Foreskin fibroblast (primary cell): ENCODE measurements at places on chromosomes 12 and 14.
A peak's percentile ranks its signal among the peaks of the same experiment; 100 is the strongest.

GRCh38 chr12:98439981-98440581, 75.3 kb upstream of the TMPO start:
- peak; percentile 77 for DNase-seq

- no peak for DNase-seq
Observed at GRCh38 chr14:62800577-62800976, 244.7 kb downstream of the KCNH5 start.

GRCh38 chr12:50740307-50740706, 23.6 kb upstream of the ATF1 start:
- peak; percentile 19 for DNase-seq

DNA sequence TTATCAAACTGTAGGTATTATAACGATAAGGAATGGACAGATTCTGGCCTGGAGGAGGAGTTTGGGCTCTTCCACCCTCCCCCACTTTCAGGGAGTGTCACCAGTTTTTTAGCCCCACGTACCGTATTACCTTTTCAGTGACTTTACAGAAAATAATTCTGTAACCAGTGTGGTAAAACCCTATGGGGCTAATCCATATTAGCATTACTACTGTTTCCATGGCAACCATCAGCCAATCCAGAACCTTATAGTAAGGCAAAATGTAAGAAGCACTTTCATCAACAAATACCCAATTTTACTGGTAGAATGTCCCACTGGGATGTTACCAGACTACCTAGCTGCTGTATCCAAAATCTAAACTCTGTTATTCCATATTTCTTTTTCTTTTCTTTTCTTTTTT, 50.7 kb downstream of the BICDL1 start:
- no peak for DNase-seq

DNA sequence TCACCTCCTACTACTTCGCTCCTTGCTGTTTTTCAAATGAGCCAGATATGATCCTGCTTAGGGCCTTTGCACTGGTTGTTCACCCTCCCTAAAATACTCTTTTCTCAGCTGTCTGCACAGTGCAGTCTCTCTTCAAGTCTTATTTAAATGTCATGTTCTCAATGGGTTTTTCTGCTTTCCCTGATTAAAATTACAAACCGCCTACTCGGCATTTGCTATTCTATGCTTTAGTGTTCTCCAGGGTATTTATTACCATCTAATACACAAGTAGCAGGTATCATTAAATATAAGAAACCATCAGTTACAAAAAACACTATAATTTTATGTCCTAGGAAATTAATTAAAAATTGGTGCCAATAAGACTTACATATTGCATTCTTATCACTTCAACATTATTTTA, 108.0 kb upstream of the TMTC1 start:
- DNase-seq, result no peak

GRCh38 chr12:90460681-90461080, 494.3 kb downstream of the CCER1 start:
- peak; percentile 6 for DNase-seq

DNA sequence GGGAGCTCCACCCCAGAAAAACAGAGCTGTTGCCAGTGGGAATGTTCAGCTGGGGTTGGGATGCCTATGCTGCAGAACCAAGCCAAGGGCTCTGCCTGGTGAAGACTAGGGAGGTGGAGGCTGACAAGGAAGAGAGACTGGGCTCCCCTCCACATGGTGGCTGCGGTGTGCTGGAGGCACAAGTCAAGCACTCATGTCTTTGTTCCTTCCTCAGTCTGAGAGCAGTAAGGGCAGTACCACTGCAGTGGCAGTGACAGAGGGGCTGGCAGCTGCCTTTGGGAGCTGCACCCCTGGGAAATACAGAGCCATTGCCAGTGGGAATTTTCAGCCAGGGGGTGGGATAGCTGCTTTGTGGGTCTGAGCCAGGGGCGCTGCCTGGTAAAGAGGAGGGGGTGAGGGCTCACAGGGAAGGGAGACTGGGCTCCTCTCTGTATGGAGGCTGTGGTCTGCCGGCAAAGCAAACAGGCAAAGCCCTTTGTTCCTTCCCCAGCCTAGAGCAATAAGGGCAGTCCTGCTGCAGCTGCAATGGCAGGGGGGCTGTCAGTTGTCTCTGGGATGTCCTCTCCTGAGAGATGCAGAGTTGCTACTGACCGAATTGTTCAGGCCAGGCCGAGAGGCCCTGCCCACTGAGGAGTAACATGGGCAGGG, 255.9 kb downstream of the RAD51B start:
- DNase-seq, result no peak

DNA sequence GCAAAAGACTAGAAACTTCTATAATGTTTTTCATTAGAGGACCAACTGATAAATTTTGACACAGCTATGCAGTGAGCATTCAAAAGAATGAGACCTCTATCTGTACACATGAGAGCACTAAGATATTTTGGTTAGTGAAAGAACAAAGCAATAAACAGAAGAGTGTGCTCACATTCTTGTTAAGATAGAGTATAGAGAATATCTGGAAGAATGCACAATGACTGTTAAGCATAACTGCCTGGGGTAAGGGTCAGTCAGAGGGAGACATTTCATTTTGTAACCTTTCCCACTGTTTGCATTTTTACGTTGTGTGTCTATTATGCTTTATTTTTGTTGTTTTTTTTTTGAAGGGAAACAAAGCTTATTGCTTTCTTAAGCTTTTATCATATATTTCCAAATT, 20.7 kb downstream of the KCNMB4 start:
- no peak for DNase-seq

DNA sequence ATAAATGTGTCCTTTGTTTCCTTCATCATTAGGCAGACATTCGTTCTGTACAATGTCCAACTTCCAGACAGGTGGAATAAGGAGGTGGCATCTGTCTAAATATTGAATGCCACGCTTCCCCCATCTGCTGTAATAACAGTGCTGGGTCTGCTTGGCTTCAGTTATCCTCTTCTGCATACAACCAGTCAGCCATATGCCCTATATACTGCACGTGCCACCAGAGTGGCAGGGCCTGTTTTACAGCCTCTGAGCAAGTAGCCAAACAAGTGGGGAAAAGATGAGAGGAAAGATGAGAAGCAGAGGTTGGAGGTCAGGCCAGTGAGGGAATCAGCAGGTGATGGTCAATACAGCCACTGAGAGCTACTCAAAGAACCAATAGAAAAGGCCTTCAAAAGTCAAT, 55.4 kb downstream of the OTX2 start:
- DNase-seq, result no peak

- no peak for DNase-seq
Observed at GRCh38 chr12:49966511-49967041, 4.9 kb downstream of the AQP5 start.

DNA sequence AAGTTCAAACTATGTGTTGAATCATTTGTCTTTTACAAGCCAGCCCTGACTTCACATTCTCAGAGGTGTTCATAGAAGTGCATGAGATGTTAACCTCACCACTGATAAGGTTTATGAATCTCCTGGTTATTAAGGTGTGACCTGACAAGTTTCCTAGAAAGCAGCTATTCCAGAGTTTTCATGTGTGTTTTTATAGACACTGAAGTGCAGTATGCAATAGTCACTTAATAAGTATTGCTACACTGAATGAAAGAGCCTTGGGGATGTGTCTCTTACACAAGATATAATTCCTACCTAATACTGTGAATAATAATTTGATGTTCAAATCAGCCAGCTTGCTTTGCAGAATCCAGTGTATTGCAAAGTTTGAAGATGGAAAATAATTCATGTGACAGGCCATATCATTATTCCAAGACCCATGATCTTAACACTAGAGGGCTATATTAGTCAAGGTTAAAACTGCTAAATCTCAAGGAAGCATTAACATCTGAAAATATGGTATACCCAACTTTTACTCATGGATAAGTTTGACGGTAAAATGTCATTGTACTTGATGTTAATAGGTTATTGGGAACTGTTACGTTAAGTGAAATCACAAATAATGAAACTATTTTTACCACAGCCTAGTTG, 13.0 kb downstream of the SLC25A3 start:
- no peak for DNase-seq

- peak; percentile 86 for DNase-seq
Observed at GRCh38 chr14:61269321-61270083, 11.6 kb downstream of the TMEM30B start.

DNA sequence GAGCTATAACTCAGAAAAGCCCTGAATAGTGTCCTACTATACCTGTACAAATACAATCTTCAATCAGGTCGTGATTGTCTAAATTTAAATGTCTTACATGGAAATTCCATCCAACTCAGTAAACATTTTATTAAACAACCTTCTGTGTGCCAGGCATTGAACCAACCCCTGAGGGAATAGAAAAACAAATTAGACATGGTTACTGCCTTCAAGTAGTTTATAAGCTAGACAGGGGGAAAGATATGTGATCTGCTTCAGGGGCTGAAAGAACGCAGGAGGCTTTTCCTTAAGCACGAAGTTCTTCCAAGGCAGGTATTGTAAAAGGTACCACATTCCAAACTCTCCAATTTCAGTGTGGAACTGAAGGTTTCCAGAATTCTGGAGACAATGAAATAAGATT, 39.7 kb upstream of the STAB2 start:
- no peak for DNase-seq

DNA sequence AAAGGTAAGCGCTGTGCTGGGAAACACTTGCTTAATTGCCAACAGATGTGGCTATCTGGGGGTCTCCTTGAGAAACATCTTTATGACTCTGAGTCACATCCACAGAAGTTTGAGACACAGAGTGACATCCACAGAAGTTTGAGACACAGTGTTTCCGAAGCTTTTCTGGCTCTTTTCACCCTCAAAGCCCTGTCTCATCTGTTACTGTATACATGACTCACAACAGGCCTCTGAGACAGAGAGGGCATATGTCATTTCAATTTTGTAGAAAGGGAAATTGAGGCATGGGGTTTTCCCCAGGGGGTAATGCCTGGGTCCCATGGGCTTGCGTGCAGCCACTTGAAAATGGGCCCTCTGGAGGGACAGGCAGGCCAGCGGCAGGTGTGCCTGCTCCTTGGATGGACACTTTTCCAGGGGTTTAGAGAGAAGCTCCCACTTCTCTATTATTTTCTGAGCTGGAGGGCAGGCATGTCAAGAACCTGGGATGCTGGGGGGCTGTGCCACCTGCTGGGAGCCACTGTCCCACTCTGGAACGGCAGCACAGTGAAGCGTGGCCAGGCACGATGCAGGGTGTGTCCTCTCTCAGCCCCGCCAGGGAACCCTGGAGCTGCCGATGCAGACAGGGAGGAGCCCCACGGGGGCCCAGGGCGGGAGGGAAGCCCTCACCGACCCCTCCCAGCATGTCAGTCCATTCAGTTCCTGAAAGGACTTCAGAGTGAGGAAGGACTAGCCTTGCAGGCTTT, 111.3 kb upstream of the FKBP4 start:
- no peak for DNase-seq

GRCh38 chr12:111330800-111331752, 37.8 kb downstream of the PHETA1 start:
- peak; percentile 70 for DNase-seq

GRCh38 chr12:124115976-124116690, 143.1 kb downstream of the ZNF664 start:
- no peak for DNase-seq

DNA sequence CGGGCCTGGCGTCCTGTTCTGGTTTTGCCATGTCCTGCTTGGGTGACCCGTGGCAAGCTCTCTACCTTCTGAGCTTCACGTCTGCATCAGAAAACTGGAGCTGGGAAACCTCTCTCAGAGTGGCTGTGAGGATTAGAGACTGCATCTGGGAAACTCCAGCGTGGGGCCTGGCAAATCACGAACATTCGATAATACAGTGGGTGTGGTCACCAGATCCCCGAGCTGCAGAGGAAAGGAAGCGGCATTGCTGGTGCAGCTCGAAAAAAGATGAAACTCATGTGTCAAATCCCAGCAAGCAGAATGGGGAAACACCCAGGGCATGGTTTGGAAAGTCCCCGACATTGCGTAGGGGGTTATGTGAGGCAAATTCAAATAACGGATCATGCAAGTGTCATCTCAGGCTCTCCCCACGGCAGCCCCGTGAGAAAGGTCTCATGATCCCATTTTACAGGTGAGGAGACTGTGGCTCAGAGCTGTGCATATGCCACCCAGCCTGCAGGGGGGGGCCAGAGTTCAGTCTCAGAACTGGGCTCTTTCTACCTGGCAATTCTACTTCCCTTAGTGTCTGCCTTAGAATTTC, 98.1 kb upstream of the VRK1 start:
- DNase-seq, result no peak

GRCh38 chr12:116803013-116803736, 65.1 kb downstream of the RNFT2 start:
- no peak for DNase-seq

DNA sequence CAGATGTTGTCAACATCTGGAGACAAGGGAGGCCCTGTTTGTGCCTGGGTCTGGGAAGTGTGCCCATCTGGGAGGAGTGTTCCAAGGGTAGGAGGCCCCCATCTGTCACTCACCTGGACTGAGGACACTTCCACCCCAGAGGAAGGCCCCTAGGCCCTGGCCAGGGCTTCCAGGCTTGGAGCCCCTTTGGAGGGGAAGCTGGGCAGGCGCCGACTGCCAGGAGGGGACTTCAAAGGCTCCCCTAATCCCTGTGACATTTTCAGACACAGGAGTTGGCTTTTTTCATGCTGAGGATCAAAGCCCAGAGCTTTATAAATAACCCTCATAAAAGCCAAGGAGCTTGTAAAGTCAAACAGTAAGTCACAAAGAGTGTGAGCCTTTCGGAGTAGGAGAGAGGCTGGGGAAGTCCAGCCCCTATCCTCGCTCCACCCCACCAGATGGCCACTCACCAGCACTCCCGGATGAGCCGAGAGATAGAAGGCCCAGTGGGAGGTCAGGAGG, 17.6 kb upstream of the FAM222A start:
- DNase-seq, result peak; percentile 29

DNA sequence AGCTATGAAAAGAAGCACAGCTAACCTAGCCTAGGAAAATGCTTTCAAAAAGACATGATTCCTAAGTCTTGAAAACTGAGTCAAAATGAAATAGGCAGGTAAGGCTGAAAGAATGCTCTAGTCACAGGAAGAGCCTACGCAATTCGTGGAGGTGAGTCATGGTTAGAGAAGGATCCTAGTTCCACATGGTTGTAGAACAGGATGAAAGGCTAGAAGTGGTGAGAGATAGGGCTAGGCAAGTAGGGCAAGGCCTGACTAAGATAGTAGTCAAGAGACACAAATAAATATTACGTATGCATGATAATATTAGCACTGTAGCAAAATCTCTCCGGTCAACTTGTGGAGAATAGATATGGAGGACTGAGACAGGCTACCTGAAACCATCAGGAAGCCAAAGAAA, 47.2 kb downstream of the PLCZ1 start:
- peak; percentile 85 for DNase-seq

GRCh38 chr12:51246254-51246853, 7.7 kb downstream of the DAZAP2 start:
- peak; percentile 40 for DNase-seq

- no peak for DNase-seq
Observed at GRCh38 chr12:68454892-68455291, 122.7 kb upstream of the MDM1 start.

- DNase-seq, result no peak
Observed at GRCh38 chr12:113092607-113093408, 36.3 kb downstream of the DTX1 start.
